Stimulated activated CD8-positive, alpha-beta memory T cell treated with anti-CD3 and anti-CD28 coated beads, Interleukin-7, amount 100 ng/mL, for 1 hour (primary cell): ENCODE measurements at places on chromosomes 16 and 17.

- DNase-seq: no peak
Observed at GRCh38 chr16:7077636-7078035, 255.0 kb upstream of the RBFOX1 start.

GRCh38 chr16:49834531-49835151 is 21.3 kb downstream of the ZNF423 start:
- no peak for DNase-seq

GRCh38 chr16:4093495-4094126 is 22.6 kb downstream of the ADCY9 start:
- DNase-seq: no peak

DNA sequence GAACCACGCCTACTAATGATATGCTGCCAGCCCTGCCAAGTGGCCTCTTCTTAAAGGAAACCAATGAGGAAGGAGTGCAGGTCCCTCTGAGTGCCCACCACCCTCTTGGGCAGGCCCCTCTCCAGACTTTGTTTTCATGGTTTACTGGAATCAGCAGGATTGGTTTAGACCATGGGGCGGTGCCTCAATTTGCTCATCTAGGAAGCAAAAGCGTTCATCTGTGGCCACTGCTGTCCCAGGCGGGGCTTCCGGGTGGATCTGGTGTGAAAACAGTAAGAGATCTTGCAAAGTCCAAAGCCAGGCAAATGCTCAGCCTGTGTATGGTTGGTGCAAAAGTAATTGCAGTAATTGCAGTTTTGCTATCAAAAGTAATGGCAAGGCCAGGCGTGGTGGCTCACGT is 71.3 kb downstream of the AMFR start:
- DNase-seq: no peak

GRCh38 chr17:61806081-61806828 is 57.1 kb downstream of the BRIP1 start:
- DNase-seq: no peak

GRCh38 chr17:5816491-5817070 is 232.3 kb upstream of the NLRP1 start:
- DNase-seq: no peak

DNA sequence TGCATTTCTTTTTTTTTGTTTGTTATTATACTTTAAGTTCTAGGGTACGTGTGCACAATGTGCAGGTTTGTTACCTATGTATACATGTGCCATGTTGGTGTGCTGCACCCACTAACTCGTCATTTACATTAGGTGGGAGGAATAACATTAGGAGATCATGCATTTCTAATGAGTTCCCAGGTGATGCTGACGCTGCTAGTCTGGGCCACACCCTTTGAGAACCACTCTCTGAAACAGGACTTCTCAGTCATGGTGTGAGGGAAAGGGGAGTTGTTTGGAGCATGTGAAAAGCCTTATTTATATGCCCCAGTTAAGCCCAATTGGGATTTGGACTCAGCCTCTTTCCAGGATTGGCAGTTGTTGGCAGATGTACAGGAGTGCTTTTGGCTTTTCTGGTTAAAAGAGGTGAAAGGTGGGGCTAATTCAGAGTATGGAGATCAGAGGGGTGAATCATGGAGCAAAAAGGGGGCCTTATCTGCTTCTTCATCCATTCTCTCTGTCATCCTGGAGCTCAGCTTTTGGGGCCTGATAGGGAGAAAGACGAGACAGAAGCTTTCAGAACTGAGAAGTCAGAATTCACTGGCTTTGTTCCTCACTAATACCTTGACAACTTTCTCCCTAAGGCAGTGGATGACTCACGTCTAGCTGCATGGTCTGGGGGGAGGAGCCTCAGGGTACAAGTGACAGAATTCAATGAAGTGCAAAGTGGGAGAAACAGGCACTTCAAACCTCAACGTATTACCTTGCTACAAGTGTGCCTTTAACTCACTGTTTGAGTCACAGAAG is 180.0 kb upstream of the CACNG3 start:
- DNase-seq: no peak

DNA sequence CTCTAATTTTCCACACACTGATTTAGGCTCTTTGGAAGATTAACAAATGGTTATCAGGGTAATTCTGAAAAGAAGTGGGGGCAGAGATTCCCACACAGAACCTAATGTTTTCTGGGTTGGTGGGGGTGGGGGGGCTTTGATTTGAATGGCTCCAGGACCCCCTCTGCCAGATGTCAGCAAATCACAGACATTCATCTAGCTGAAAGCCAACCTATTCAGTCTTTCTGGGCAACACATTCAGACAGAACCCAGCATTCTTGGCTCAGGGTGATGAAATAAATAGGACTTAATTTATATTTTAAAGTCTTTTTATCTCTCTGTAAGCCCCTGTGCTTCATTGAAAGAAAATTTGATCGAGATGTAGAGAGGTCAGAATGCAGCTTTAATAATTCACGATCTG is 533.2 kb downstream of the XYLT1 start:
- no peak for DNase-seq

GRCh38 chr16:4215106-4215505 is 26.8 kb downstream of the SRL start:
- no peak for DNase-seq

GRCh38 chr16:67560827-67561342 is 1.4 kb upstream of the CTCF start:
- no peak for DNase-seq

GRCh38 chr16:19868421-19868820 is 16.2 kb downstream of the GPRC5B start:
- DNase-seq: no peak

- DNase-seq: no peak
Observed at GRCh38 chr16:64823481-64824075, 298.3 kb downstream of the CDH11 start.

- no peak for DNase-seq
Observed at GRCh38 chr16:55623640-55624039, 32.1 kb upstream of the SLC6A2 start.

DNA sequence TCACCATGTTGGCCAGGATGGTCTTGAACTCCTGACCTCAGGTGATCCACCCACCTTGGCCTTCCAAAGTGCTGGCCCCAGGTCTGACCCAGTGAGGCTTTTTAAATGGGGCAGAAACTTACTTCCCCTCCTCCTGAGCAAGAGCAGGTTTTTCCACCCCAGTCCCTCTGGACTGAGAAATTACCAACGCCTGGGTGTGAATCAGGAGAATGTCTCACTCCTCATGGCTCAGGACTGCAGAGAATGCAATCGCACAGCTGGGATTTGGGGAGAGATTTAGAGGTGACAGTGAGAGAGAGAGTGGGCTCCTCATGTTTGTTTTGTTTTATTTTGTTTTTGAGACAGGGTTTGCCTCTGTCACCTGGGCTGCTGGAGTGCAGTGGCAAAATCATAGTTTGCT is 203.6 kb downstream of the RAB11FIP4 start:
- no peak for DNase-seq

- DNase-seq: no peak
Observed at GRCh38 chr17:67891481-67892119, 66.3 kb downstream of the BPTF start.

DNA sequence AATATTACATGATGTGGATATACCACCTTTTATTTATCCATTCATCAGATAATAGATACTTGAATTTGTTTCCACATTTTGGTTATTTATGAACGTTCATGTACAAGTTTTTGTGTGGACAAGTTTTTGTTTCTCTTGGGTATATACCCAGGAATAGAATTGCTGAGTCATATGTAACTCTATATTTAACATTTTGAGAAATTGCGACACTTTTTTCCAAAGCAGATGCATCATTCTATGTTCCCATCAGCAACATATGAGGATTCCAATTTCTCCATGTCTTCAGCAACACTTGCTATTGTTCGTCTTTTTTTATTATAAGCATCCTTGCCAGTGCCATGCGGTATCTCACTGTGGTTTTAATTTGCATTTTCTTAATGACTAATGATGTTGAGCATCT is 93.9 kb downstream of the GSG1L start:
- DNase-seq: no peak

GRCh38 chr17:44906763-44907728 is 7.8 kb upstream of the EFTUD2 start:
- no peak for DNase-seq

GRCh38 chr16:64428463-64429113 is 693.3 kb downstream of the CDH11 start:
- no peak for DNase-seq

- no peak for DNase-seq
Observed at GRCh38 chr17:59753522-59754467, 46.3 kb downstream of the VMP1 start.

DNA sequence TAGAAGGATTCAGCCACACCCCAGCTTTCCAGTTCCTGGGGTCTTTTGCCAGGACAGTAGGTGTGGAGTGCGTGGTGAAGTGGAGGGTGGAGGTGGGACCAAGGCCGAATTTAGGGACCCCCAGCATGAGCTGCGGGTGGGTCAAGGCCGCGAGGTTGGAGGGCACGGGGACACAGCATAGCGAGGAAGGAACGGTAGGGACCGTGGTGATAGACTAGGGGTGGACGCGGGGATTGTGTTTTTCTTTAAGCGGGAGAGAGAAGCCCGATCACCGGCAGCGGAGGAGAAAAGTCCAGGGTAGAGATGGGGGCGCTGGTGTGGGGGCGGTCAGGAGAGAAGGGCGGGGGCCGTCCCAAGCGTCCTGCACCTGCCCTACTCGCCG is 261 bp upstream of the B4GALNT2 start:
- DNase-seq: no peak

DNA sequence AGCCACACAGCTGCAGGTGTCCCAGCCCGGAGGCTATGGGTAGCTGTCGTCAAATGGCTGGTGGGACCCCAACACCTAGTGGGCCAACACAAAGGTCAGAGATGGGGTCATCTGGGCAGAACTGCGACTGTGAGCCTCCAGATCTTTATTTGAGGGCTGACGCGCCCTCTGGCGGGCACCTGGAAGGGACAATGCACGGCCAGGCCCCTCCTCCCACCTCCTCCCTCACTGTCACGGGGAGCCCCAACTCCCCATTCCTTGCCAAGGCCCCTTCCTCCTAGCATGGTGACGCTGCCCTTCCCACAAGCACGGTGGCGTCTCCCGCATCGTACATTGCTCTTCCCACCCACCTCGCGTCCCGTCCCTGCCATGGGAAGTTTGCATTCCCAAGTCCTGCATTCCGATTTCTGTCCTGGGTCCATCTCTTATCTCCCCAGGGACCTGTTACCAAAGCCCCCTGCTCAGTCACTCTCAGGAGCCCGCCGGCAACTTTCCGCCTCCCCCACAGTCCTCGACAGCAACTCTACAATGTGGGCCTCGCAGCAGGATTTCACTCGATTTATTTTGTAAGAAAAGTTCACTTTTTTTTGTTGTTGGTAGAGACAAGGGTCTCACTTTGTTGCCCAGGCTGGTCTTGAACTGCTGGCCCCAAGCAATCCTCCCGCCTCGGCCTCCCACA is 1.0 kb downstream of the TLE7 start:
- DNase-seq: no peak

- DNase-seq: no peak
Observed at GRCh38 chr17:42072323-42073187, 22.2 kb upstream of the C17orf113 start.

DNA sequence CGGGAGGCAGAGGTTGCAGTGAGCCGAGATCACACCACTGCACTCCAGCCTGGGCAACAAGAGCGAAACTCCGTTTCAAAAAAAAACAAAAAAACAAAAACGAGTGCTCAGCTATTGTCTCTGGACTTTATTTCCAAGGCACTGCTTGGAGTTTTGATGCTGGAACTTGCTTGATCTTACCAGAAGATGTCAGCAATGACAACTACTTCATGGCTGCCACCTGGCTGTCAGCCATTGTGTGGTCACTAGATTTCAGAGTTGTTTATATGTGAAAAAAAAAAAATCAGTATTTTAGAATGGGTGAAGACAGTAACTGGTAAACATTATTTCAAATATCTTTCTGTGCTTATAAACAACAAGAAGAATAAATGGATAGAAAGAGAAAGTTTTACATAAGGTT is 26.3 kb upstream of the OR4D1 start:
- no peak for DNase-seq

DNA sequence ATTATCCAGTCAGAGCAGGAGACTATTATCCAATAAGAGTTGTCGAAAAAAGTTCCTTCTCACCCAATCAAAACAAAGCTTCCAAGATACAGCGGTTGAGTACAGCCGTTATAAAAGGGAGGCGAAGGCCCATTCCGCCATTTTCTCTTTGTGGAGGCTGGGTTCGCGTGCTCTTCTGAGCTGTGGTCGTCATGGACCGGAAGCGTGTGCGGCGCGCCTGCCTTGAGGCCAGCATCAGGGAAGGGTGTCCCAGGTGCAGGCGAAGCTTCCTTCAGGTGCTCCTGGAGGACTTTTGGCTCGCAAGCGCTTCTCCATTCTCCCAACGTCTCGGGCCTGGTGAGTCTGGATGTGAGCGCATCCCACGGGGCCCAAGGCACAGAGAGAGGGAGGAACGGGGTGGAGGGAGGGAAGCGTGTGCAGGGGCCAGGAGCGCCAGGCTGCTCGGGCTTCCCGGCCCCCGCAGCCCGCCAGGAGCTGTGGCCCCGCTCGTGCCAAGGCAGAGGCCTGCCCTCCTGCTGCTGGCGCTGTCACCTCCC is 99.2 kb downstream of the GOSR1 start:
- DNase-seq: no peak

DNA sequence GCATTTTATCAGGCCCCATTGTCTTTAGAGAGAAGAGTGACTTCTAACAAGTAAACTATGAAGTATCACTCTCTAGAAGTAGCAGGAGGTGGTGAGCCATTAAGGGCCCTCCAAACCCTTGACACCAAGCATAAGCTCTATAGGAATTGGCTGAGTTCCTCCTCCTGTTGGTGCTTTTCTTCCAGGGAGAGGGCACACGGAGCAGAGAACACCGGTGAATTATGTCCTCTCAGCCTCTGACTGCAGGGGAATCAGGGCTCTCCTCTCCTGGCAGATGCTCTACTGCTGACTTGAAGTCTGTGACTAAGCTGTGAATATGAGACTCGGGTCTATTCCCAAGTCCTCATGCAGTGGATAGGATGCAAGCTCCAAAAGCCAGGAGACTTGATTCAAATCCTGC is 32.3 kb downstream of the CHD9 start:
- DNase-seq: no peak

DNA sequence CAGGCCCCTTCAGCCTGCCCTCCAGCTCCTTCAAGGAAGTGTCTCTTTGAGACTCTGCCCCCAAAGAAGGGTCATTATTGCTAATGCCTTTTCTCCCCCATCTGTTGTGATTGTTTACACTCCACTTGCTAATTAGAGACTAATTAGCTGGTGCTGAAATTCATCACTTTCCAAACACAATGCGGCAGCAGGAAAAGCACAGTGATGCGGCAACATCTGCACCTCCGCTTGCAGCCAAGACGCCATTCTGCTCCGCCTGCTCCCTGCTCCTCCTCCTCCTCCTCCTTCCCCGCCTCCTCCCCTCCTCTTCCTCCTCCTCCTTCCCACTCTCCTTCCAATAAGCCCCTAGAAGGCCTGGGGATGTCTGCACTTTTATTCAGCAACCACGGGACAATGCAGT is 110.5 kb downstream of the SDK2 start:
- DNase-seq: no peak
